Right cardiac atrium (tissue), 5 donors: ENCODE measurements at places on chromosomes 7 and 10. TPM values are rescaled to one million over a fixed set of nuclear protein-coding genes. Genes with fewer than 3 reads are reported as not detected.

Gene ZNF727
- 1.7 TPM for total RNA-seq

DNA sequence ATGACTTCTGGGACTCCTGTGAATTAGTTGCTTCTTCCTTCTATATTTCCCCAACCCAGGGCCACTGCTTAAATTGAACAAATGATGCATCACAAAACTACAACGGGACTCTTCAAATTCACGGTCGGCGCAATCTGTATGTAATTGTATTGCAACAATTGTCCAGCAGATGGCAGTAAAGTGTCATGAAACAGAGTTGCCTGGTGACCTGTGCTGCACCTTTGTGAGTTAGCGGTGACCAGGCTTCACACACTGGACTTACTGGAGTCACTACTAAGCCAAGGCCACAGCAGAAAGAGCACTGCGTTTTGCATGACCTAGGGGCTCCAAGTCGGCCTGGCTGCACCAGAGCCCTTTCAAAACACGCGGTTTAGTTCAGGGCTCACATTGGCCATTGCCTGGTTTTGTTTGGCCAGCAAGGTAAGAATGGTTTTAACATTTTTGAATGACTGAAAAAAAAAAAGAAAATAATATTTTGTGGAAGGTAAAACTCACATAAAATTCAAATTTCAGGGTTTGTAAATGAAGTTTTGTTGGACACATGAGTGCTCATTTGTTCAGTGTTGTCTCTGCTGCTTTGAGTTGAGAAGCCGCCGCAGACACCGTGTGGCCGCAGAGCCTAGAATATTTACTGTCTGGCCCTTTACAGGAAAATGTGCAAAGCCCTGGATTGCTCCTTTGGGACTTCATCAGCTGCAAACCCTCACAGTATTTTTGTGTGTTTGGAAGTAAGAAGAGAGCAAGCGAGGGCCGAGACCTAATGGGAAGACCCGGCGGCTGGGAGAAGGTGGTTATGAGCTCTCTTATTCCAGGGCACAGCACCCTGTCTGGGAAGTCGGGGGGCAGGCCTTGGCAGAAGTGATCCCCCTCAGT is 23.2 kb upstream of the ZNF32 start:
- peak; percentile 38 for DNase-seq

DNA sequence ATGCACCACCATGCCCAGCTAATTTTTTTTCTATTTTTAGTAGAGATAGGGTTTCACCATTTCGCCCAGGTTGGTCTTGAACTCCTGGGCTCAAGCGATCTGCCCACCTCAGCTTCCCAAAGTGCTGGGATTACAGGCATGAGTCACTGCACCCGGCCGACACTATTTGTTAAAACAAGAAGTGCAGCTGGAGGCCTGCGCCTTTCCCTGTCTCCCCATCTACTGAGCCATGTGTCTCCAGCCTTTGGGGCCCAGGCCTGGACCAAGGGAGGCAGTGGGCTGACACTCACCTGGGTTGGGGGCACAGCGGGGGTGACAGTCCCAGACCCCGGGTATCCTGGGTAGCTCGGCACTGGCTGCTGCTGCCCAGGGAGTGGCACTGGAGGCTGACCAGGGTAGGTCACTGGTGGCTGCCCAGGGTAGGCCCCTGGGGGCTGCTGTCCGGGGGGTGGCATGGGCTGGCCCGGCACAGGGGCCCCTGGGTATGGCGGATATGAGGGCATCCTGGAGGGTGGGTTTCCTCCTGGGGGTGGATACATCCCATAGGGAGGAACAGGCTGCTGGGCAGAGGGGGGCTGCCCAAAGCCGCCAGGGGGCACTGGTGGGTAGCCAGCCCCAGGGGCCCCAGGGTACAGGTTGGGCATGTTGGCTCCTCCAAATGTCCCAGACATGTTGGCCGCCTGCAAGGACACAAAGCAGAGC is 36.3 kb downstream of the PLAC9 start:
- DNase-seq: peak; percentile 16

GRCh38 chr10:130363899-130364445 is 227.8 kb downstream of the GLRX3 start:
- no peak for DNase-seq
